ENCODE measurements at places on chromosomes 5 and 9.

GRCh38 chr5:53403291-53403690 lies 77.1 kb upstream of the FST start:
- DNase-seq: no peak

- DNase-seq: no peak
Measured at GRCh38 chr5:173197375-173197891, 37.6 kb downstream of the NKX2-5 start.

DNA sequence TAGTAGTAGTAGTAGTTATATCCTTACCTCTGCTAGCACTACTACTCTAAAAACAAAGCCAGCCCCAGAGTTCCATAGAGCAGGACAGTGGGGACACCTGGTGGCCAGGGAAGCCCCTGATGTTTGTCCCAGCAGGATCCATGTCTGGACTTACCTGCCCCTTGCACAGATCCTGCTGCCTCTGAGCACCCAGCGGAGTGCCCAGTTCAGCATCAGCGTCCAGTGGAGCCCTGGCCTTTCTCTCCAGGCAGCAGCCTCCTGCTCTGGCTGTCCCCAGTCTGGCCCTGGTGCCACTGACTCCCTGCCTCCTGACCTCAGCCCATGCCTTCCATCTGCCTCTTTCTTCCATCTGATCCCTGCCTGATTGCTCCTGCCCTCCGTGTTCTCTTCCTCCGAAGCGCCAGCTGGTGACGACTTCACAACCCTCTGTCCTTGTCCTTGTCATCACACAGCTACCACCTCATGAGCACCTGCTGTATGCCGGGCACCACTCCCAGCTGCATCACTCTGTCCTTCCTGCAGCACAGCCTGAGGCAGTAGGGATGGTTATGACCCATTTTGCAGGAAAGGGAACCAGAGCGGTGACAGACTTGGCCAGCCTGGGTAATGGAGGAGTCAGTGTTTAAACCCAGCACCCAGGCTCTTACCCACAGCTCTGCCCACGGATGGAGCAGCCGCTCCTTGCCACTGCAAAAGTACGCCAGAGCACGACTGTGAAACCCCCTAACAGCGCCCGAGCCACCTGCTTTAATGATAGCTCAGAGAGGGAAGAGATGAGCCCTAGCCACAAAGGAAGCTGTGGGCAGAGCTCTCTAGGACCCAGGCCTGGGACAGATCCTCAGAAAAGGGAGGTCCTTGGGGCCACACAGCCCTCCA lies 11.5 kb downstream of the SARDH start:
- peak; percentile 33 for DNase-seq

DNA sequence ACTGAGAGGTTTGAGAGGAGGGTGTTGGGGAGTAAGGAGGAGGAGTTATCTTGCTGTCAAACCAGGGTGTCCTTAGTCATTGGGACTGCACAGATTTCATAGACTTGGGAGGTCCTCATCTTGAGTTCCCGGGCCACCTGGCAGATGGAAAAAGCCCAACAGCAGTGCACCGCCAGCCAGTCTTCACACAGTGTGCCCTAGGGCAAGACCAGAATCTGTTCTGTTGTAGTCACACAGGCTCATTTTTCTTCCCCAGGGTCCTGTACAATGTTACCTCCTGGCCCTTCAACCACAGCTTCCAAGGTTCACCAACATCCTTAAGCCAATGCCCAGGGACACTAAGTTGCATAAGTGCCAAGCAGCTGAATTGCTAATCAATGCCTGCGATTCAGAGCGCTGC lies 21.0 kb downstream of the PLAC8L1 start:
- no peak for DNase-seq

DNA sequence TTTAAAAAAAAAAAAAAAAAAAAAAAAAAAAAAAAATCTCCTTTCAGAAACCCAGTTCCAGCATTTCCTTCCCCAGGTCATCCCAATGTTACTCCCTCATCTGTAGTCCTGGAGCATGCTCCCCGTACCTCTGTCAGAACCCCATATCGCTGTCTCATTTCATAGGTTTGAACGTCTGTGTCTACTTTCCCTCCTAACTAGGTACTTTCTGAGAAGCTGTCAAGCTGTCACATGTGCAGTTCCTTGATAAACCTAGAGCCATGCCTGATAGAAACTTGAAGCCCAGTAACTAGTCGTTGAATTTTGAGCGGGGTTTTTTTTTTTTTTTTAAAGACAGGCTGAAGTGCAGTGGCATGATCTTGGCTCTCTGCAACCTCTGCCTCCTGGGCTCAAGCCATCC lies 15.6 kb downstream of the EXOSC3 start:
- no peak for DNase-seq

DNA sequence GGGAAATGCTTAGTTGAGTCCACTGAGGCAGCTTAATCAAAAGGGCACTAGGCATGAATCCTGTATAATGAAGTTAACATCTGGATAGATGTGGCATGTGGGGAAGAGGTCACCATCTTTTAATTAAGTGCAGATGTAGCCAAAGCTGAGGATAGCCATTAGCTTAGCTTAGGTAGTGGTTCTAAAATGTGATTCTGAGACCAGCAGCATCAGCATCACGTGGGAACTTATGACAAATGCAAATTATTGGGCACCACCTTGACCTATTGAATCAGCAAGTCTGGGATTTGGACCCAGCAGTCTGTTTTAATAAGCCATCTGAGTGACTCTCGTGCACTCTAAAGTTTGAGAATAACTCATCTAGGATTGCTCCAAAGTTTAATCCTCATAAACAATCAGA lies 63.8 kb downstream of the SNCAIP start:
- DNase-seq: no peak

DNA sequence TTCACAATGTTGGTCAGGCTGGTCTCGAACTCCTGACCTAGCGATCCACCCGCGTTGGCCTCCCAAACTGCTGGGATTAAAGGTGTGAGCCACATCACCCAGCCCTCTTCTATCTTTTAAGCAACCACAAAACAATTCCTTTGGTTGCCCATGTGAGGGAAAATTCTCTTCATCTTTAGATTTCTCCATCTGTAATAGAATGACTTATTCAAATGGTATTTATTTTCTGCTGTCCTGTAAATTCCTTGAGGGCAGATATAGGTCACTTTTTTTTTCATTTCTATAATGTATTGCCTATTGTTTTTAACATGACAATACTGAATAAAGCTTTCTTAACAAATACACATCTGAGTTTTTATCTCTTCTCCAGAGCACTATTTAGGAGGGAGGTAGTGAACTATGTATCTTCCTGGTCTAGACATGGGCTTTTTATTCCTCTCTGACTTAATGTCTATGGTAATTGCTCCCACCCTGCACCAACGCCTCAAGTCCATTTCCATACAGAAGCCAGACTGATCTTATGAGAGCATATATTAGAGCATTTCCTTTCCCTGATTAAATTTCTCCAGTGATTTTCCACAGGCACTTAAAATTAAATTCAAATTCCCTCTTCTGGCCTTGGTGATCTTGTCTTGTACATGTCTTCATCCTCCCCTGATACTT lies 595.6 kb downstream of the CAAP1 start:
- DNase-seq: no peak

GRCh38 chr5:1190837-1191239 lies 10.6 kb upstream of the SLC6A19 start:
- no peak for DNase-seq

DNA sequence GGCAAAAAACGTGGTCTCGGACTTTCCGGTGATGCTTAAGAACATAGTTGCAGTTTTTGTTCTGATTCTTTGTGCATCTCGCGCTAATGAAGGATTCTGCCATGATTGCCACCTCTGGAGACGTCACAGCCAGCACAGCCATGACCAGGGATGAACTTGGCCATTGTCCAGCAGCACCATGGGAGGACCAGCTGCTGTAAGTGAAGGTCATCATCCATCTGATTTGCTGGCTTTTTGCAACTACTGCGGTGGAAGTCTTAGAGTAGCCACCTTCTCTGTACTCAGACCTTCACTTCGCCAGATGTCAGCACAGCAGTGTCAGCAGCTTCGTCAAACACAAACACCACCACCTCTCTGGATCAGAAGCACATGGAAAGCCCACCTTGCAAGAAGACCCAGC lies 45.7 kb downstream of the NSUN2 start:
- DNase-seq: no peak

DNA sequence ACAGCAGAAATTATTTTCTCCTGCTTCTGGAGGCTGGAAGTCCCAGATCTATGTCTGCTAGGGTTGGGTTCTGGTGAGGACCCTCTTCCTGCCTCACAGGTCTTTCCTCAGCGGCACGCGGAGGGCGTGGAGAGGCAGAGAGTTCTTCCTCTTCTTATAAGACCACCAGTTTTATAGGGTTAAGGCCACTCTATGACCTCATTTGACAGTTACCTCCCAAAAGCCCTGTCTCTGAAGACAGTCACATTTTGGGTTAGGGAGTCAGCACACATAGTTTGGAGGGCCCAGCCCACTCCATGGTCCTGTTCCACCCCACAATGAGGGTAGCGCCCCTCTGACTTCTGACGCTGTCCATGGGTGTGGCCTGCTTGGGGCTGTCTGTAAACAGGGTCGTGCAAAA lies 46.7 kb downstream of the TRIP13 start:
- DNase-seq: no peak

DNA sequence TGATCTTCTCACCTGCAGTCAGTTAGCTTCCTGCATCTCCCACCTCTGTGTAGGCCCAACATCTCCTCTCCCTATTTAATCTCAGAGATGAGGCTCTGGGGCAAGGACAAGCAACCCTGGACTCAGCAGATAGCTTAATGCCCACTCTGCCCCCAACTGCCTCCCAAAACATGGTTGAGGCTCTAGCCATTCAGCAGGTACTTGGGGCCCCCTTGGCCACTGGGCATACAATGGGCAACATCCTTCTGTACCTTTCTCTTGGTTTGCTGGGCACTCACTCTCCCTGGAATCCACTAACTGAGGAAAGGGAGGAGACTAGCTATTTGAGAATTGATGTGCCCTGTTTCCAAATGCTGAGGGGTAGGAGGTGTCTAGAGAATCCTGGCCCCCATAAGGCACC lies 9.4 kb downstream of the IGIP start:
- DNase-seq: no peak

DNA sequence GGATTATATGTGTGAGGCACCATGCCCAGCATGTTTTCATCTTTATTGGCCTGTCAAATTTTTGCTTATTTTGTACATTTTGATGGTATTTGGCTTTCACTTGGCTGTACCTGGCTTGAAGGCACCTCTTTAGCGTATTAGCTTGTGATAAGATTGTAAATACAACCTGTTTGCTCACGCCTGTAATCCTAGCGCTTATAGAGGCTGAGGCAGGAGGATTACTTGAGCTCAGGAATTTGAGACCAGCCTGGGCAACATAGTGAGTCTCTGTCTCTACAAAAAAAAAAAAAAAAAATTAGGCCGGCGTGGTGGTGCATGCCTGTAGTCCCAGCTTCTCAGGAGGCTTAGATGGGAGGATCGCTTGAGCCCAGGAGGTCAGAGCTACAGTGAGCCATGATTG lies 11.3 kb downstream of the SEC24A start:
- DNase-seq: no peak

GRCh38 chr5:100772006-100772405 lies 131.1 kb downstream of the ST8SIA4 start:
- no peak for DNase-seq

DNA sequence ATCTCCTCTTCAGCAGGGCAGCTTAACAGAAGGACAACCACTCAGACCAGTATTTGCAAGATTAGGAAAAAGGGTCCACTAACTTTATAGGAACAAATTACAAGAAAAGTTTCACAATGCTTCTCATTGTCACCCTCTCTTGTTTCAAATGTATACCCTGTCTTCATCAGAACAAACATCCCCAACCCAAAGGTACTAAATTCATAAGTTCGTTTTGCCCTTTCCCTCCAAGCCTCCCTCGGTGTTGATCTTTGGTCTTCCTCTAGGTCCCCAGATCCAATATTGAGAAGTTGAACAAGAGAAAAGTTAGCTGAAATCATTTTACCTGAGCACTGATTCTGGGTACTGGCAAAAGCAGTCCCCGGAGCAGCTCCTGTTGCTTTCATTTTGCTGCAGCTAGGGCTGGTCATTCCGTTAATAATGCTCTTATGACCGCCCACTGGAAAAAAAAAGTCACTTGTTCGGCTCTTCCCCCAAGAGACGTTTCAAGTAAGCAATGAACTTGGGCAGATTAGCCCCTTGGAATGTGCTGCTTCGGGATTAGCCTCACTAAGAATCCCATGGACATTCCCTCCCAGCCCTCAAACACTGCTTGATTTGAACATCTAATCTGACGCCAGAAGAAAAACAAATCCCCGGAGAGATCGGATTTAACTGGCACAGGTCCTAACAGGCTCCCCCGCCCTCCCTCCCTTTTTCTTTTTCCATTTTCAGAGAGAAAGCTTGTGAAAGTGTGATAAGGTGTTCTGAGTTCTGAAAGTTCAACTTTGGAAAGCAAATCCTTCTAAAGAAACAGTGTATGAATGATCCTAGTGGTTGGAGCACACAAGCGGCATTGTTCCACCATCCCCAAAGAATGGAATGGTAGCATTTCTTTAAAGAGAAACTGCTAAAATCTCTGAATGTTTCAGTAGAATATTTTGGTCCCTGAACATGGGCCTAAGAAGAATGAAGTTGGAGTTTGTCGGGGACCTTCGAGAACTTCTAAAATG lies 252.5 kb downstream of the TRPM3 start:
- no peak for DNase-seq

- DNase-seq: no peak
Measured at GRCh38 chr9:121942866-121943382, 150.2 kb downstream of the TTLL11 start.

DNA sequence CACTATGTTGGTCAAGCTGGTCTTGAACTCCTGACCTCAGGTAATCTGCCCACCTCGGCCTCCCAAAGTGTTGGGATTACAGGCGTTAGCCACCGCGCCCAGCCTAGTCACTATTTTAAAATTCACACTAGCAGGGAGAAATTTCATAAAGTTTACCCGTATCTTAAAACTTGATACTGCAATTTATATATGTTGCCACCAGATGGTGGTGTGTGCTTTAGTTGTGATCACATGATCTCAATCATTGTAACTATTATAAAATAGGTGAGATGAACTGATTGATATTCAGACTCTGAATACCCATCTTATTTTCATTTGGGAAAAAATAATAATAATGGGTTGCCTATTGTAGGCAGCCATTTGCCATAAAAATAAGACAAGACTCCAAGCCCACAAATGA lies 1330.4 kb upstream of the WWC1 start:
- no peak for DNase-seq

DNA sequence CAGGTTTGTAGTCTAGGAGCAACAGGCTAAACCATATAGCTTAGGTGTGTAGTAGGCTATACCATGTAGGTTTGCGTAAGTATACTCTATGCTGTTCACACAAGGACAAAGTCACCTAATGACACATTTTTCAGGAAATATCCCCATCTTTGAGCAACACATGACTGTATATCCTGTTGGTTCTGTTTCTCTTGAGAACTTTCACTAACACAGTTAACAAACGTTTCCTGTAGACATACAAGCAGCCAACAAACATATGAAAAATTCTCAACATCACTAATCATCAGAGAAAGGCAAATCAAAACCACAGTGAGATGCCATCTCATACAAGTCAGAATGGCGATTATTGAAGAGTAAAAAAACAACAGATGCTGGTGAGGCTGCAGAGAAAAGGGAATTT lies 68.2 kb downstream of the NR2F1-AS1 start:
- no peak for DNase-seq

DNA sequence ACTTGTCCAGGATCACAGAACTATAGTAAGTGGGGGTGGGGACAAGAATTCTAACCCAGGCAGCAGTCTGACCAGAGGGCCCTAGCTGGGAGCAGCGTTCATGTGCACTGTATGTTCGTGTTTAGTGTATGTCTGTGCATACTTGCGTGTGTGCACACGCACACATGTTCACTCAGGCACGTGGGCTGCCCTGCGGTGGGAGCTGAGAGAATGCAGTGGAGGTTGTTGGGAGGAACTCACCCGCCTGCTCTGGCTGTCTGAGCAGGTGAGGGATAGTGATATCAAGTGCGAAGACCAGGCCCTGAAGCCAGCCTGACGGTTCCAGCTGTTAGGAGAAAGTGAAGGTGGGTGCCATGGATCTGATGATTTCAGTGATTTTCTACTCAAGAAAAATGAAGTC lies 942 bp downstream of the DCANP1 start:
- DNase-seq: no peak

Data from upper lobe of left lung (tissue), 6 donors.